ENCODE measurements at places on chromosomes 1 and 21.

GRCh38 chr1:168491527-168492164 is 52.2 kb downstream of the XCL2 start:
- DNase-seq = no peak

DNA sequence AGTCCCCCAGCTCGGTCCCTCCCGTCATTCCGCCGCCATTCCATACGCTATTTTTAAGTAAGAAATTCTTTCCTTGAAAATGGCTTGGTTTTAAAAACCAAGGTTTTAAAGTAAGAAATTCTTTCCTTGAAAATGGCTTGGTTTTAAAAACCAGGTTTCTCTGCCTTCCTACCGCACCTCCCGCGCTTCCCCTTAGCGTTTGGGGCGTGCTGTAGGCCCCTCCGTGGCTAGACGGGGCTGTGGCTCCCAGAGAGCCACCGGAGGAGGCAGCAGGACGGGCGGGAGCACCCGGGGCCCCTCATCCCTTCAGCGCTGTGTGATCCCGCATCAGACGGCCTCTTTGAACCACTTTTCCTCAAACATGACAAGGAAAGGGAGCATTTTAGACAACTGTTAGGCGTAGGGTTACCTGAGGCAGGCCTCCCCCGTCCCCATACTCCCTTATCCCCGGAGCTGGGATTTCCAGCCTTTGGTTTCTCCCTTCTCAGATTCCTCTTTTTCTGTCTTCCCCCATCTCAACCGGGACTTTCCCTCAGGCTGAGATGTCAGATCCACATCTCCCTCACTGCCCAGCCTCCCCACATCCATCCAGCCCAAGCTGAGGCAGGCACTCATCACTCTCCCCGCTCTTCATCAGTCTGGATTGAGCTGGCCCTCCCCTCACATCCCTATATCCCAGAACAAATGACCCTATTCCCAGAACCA is 541 bp upstream of the CD58 start:
- DNase-seq = no peak

GRCh38 chr21:44759628-44760285 is 41.9 kb downstream of the UBE2G2 start:
- no peak for DNase-seq

DNA sequence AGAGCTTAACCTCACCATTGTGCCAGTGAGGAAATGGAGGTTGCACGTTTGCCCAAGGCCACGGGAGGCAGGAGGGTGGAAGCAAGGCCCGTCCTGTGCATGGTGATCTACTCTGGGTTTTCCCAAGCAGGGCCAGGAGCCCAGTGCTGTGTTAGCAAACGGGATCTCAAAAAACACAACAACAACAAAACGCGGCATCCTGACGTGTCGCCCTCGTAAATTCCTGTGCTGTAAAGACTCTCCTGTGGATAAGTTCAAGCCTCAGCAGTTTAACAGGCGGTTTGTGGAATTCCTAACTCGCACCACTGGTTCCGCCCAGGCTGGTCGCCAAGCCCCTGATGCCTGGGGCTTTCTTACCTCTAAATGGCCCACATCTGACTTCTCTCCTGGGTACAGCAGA is 39.1 kb downstream of the TFF3 start:
- no peak for DNase-seq

DNA sequence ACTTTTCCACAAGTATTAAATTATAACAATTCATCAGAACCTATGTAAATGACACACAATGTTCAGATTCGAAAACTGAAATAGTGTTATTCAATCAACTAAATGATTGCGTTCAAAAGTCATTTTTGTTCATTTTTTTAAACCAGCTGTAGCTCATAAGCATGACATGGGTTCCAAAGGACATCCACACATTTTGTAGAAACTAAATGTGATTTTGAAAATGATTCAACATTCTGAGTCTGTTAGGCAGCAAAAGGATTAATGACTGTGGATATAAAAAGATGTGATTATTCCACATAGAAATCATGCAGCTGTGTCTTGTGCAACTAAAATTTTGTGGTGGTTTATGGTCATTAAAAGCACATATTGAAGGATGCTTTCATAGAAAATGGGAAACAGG is 204.5 kb downstream of the BRINP3 start:
- DNase-seq = no peak

DNA sequence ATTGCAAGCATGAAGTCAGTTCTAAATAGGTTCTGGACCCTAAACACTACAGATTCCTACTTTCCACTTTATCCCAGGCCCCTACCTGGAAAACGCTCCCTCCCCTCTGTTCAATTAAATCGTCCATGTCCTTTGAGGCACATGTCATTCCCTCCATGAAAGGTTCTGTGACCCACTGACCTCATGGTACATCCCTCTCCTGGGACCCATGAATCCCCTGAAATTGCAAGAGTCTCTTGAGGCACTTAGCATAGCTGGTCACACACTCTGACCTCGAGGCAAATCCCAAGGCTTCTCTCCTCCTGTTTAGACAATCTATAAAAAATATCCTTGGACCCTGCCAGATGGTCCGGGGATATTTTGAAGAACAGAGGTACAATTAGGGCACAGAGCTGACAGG is 34.3 kb upstream of the KRTAP19-8 start:
- no peak for DNase-seq

DNA sequence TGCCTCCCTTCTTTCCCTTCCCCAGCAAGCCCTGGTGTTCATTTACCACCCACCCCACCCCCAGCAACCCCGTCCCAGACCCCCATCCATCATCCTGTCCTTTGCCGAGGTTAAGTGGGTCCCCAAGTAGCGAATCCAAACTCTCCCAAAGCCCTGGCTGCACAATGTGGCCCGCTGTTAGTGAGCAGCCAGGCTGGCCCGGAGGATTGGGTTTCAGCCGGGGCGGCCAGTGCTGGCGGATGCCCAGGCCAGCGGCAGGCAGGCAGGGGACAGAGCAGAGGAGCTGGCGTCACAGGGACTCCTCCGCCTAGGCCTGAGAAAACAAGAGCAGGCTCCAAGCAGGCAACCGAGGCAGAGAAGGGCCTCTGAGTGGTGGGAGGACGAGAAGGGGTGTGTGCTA is 61.4 kb downstream of the EPHB2 start:
- DNase-seq = no peak

DNA sequence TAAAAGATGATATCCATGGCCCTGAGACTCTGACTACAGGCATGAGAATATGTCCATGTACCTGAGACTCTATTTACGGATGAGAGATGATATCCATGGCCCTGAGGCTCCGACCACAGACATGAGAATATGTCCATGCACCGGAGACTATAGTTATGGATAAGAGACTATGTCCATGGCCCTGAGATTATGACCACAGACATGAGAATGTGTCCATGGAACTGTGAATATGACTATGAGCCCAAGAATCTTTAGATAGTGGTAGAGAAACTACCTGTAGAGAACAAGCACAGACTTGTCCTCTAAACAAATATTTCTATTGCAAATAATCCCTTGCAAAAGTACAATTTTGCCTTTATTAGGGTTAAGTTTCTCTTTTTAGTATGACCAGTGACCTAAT is 263.2 kb downstream of the PCP4 start:
- no peak for DNase-seq

DNA sequence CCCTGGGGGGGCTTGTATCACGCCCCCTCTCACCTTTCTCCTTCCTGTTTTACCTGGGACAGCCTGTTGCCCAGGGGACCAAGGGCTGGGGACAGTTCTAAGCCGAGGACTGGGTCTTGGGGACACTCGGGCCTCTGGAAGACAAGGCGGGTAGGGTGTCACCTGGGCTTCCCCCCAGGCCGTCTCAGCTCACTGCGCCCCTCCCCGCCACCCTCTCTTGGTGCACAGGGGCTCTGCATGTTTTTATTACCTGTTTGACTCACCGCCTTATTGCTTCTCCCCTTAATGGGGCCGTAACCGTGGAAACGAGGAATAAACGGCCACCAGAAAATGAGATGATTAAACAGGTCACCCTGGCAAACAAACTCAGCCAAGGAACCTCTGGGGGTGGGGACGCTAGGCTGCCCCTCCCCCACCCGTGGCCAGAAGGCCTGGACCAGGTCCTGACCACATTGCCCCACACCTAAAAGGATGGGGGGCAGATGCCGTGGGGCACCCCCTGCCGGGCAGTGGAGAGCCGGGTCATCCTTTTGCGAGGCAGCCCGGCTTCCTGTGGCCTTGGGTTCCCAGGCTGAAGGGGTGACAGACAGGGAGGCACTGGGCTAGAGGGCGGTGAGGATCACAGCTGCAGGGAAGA is 109.9 kb downstream of the CASZ1 start:
- no peak for DNase-seq

- DNase-seq = no peak
These were observed 1.4 kb downstream of the ACADM start for GRCh38 chr1:75725861-75726361.

DNA sequence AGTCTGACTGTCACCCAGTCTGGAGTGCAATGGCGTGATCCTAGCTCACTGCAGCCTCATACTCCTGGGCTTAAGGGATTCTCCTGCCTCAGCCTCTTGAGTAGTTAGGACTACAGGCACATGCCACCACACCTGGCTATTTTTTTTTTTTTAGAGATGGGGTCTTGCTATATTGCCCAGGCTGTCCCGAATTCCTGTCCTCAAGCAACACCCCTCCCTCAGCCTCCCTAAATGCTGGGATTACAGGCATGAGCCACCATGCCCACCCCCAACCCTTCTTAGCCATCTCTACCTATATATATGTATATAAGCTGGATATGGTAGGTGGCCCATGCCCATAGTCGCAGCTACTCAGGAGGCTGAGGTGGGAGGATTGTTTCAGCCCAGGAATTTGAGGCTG is 13.4 kb upstream of the SLC25A44 start:
- no peak for DNase-seq

DNA sequence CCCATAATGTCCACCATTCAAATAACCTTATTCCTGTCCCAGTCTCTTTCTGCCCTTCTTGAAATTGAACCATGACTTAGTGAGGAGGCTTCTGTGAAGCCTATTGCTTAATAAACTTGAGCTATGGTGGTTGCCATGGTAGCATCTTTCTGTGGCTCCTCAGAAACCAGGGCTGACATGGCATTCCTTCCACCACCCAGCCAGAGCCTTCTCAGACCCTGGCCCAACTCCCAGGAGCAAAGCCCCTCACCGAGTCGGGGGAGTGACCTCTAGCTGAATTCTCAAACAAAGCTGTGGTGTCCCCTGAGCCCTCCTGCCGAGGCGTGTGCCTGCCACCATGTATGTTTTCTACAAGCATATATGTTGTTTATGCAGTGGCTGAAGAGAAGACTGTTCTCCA is 259.1 kb downstream of the CACNA1E start:
- no peak for DNase-seq

DNA sequence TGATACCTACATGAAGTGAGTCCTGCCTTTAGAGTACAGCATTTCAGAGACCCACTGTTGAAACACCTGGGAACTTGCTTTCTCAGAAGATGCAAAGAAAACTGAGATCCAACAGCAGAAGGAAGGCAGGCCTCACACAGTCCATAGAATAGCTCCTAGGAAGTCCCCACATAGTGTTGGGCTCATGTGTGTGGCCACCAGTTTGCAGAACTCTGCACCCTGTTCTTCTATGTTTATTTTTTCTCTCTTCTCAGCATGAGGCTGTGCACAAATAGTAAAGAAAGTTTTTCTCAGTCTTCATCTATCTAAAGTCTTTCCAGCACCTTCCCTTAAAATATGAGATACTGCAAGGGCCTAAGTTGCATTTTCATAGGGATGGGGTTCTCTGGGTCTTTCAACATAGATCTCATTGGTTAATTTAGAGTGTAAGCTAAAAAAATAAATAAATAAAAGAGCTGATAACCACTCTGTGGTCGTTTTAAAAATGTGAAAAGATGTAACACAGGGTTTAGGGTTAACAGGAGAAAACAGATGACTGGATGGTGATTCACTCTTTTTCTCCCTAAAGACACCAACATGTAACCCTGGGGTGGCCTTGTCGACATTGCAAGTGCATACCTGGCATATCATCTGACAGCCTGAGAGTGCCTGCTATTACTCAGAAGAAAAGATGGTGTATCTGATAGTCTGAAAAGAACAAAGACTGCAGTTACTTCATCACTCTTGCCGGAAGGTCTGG is 94.6 kb downstream of the ZC3H11B start:
- no peak for DNase-seq

GRCh38 chr1:54370287-54370989 is 35.8 kb downstream of the SSBP3 start:
- DNase-seq = no peak

DNA sequence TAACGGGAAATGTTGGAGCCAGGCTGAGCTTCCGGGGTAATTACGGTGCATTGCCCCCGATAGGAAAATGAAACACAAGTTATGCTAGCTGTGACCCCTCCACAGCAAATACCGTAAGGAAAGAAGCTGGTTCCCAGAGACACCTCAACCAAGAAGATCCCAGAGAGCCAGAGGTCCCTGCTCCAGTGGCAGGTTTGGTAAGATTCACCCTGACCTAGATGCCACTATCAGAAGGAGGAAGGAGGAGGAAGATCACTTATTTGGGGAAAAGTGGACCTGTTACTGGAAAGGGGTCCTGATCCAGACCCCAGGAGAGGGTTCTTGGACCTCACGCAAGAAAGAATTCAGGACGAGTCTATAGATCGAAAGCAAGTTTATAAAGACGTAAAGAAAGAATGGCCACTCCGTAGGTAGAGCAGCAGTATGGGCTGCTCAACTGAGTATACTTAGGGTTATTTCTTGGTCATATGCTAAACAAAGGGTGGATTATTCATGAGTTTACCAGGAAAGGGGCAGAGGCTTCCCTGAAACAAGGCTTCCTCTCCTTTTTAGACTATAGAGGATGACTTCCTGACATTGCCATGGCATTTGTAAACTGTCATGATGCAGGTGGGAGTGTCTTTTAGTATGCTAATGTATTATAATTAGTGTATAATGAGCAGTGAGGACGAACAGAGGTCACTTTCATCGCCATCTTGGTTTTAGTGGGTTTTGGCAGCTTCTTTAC is 7.5 kb upstream of the CAPN9 start:
- no peak for DNase-seq

GRCh38 chr21:38367646-38368045 is 110.9 kb downstream of the KCNJ15 start:
- DNase-seq = no peak

DNA sequence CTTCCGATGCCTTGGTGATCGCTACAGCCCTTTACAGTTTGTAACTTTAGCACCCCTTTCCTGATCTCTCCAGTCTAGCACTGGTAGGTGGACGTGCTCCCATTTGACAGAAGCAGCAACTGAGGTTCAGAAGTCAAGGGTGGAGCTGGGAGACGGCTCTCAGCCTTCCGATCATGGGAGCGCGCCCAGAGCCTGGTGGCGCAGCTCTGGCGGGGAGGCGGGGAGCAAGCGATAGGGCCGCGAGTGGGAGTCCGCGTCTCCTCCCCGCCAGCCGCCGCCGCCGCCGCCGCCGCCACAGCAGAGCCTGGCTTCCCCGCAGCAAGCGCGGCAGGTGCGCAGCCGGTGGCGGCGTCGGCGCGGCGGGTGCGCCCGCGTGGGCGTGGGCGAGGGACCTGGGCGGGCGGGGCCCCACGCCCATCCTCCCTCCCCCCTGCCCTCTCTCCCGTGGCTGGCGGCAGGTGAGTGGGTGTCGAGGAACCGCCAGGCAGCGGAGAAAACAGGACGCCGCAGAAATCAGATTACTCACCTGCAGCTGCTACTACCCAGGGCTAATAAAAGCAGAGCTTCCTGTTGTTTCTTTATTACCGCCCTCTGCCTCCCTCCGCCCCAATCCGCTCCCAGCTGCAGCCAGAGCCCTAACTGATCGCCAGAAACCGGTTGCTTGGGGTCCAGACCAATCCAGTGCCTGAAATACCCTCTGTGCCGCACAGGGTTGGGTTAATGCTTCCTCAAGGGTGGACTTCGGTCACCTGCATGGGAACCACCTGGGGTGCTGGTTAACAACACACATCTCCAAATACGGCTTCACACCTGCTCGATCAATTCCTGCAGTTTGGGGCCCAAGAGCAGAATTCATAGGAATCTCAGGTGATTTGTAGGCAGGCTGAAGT is 60.2 kb upstream of the ID3 start:
- DNase-seq = peak; percentile 85

GRCh38 chr1:169941982-169942830 is 48.5 kb upstream of the SCYL3 start:
- DNase-seq = no peak

Measured in stimulated activated CD8-positive, alpha-beta memory T cell treated with anti-CD3 and anti-CD28 coated beads, Interleukin-15, amount 100 ng/mL, for 4 hours (primary cell).